Kidney tubule cell (primary cell): ENCODE measurements at places on chromosomes 6 and 20.

- DNase-seq = no peak
Measured at GRCh38 chr20:46482864-46483263, 30.5 kb downstream of the ZNF334 start.

GRCh38 chr6:21593927-21594415 lies 420 bp downstream of the SOX4 start:
- DNase-seq = no peak

DNA sequence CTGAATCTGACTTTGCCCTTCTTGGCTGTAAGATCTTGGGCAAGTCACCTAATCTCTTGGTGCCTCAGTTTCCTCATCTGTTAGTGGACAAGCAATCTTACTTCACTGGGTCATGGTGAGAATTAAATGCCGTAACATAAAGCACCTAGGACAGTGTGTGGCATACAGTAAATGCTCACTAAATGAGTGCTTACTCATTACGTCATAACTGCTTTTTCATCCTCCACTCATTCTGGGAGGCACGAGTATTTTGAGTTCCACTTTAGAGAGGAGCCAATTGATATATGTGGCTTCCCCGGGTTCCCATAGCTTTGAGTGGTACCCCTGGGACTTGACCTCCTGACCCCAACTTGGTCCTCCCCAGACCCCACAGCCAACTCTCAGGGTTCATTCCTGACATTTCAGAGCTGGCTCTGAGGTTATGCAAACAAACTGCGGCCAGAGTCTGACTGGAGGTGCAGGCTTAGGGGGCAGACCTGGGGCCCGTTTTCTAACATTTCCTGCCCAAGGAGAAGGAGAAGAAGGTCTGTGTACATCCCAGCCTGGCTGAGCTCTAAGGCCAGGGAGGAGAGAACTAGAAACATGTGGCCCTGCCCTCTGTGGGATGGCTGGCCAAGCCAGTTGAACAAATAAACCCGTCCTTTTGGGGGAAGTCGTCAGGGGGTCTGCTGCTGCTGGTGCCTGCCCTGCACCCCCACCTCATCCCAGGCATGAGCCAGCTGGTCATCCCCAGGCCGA lies 5.8 kb downstream of the ANGPT4 start:
- DNase-seq = no peak

GRCh38 chr20:13041574-13042457 lies 33.0 kb downstream of the SPTLC3 start:
- no peak for DNase-seq

DNA sequence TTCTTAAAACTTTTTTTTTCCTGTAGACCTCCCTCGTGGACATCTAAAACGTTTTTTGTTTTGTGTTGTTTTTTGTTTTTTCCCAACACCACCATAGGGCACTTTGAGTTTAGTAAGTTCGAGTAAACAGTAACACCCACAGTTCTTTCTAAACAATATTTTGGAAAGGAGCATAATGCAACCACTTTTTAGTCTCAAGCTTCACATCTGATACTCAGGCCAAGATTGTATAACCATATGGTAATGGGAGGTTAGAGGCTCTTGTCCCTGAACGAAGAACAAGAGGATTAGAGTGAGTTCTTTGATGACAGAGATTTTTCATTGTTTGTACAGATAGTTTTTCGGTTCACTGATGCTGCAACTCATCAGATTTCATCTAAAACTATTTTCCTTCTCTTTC lies 144.6 kb downstream of the MTHFD1L start:
- no peak for DNase-seq

DNA sequence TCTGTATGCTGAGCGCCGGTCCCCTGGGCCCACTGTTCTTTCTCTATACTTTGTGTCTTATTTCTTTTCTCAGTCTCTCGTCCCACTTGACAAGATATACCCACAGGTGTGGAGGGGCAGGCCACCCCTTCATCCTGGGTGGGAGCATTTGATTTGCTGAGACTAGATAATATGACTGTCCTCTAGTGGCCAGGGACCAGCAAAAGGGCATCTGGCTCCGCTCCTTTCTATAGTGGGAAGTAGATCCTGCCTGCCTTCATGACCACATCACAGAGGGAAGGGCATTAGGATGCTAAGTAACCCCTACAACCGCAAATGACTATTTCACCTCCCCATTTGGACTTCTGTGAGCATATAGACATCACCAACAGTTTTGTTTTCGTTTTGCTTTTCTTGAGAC lies 64.5 kb downstream of the TRMT6 start:
- DNase-seq = no peak

- DNase-seq = peak; percentile 23
Measured at GRCh38 chr20:1166948-1167720, 17.6 kb downstream of the TMEM74B start.

DNA sequence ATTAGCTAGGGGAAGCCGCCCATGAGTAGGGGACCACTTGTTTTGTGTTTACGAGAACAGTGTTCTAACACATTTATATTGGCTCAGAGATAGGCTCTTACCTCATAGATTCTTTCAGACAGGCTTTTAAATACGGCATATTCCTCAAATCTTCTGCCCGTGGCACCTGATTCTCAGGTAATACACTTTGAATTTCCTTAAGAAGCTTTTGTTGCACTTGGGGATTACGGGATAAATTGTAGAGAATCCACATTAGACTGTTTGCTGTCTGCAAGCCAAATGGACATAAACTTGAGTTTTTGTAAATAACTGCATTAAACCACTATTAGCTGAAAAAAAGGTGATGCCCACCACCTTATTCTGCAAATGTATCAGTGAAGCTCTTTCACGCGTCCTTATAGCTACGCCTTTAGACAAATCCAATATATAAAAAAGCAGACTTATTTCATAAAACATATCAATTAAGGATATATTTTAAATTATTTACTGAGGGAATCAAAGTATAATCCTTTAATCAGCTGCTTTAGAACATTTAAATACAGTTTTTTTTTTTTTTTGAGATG lies 14.8 kb downstream of the CYP24A1 start:
- no peak for DNase-seq

DNA sequence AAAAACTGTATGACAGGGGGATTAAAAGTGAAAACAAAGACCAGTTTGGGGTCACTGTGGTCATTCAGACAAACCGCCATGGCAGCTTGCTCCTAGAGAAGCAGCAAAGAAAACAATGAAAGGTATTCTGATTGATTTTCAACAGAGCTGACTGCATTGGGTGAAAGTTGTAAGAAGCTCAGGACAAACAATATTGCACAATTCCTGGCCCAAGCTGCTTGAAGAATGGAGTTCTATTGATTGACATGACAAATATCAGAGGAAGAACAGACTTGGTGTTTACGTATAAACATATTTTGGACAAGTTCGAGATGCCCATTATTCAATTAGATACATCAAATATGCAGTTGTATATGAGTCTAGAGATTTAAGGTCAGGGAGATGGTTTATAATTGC lies 62.0 kb downstream of the TRIM38 start:
- no peak for DNase-seq

DNA sequence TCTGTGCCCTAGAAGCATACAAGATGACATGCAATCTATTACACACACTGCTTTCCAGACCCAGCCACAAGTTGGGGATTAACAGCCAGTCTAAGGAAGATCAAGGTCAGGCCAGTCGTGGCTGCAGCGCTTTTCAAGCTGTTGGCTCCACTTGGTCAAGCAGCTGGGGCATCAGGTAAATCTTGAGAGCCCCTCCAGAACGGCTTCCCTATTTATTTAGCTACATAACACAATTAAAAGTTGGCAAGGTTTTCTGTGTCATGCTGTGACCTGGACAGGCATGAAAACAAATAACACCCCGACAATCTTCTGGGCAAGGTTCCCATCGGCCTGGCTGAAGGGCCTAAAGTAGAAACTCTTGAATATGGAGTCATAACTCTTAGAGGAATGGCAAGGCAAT lies 524.3 kb downstream of the PRKN start:
- no peak for DNase-seq

DNA sequence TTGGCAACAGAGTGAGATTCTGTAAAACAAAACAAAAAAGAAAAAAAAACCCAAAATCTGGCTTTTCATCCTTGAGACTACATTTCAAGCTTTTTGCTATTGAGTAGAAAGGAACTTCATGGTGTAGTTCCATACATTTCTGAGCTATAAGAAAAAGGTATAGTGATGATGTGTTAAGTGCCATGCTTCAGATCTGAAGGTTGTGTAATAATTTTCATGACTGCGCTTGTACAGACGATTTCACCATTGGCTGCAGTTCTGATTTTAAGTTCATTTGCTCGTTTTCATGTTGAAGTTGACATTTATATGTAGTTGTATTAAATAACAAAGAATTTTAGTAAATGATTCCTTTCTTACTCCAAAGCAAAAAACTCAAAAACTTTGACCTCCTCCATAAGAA lies 247.6 kb downstream of the ARID1B start:
- DNase-seq = no peak
